DMS 273 treated with DMSO at 0.1 percent for 48 hours (cell line): ENCODE measurements at places on chromosomes 5 and 9.

- no peak for DNase-seq
These were observed 217.0 kb downstream of the PCSK5 start for GRCh38 chr9:76107482-76107881.

DNA sequence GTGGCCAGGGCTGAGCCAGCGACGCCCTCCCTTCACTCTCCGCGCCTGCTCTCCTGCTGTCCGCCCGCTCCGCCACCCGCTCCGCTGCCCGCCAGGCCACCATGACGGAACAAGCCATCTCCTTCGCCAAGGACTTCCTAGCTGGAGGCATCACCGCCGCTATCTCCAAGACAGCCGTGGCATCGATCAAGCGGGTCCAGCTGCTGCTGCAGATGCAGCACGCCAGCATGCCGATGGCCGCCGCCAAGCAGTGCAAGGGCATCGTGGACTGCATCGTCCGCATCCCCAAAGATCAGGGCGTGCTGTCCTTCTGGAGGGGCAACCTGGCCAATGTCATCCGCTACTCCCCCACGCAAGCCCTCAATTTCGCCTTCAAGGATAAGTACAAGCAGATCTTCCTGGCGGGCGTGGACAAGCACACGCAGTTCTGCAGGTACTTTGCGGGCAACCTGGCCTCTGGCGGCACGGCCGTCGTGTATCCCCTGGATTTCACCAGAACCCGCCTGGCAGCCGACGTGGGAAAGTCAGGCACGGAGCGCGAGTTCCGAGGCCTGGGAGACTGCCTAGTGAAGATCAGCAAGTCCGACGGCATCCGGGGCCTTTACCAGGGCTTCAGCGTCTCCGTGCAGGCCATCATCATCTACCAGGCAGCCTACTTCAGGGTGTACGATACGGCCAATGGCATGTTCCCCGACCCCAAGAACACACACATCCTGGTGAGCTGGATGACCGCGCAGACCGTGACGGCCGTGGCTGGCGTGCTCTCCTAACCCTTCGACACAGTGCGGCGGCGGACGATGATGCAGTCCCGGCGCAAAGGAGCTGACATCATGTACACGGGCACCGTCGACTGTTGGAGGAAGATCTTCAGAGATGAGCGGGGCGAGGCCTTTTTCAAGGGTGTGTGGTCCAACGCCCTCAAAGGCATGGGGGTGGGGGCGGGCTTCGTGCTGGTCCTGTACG, 1130.4 kb upstream of the ACO1 start:
- no peak for DNase-seq

DNA sequence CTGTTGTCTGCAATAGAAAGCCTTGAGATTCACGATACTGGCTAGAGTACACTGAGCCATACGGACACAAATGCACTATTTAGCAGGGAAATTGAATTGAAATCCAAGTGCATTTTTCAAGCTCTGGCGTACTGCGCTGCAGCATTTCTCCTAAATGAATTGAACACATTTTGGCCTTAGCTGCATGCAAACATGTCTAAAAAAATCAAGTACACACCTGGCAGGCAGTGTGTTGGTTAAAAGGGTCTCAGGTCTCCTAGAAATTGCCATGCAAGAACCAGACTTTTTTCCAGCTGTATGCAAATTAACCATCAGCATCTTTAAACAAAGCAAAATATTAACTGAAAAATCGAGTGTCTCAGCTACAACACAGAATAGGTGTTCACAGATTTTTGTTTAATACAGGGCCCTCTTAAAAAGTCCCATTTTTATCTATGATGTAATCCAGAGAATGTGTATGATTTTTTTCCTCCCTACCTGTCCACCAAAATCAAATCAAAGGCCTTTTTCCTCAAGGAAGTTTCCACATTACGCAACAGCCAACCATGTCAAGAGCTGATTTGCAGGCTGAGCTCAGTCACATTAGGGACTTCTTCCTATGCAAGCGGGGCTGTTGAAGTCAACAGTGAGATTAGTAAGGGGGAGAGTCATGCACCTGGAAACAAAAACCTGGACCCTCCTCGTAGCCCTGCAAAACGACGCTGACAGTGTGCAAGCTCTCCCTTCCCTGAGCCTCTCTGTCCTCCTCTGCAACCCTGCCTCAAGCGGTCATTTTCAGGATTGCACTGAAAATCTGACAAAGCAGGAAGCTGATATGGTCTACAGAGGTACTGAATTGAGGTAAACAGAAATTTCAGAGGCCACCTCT, 14.1 kb upstream of the SFXN1 start:
- DNase-seq, result no peak

- DNase-seq, result no peak
These were observed 130.6 kb upstream of the EPB41L4A start for GRCh38 chr5:112549605-112550166.

DNA sequence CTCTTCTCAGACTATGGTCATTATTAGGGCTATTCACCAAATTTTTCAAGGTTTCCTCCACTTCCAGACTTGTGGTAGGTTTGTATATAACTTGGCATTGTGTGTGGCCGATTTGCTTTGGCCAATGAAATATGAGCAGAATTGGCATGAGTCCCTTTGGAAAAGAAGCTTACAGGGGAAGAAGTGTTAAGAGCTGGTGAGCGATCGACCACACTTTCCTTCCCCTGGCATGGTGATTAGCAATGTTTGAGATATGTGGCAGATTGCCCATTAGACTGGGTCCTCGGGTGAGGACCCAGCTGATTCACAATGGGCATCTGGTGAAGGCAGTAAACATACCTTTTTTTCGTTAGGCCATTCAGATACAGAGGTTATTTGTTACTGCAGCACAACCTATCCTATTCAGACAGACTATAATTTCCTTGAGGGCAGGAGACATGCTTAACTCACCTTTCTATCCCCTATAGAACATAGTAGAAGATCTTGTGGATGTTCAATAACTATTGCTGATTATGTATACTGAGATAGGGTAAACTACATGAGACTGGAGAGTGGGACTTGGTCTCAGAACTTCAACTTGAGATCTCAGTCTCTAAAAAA, 62.8 kb upstream of the KLF9 start:
- DNase-seq, result no peak

GRCh38 chr9:137213160-137214060, 7.9 kb downstream of the NDOR1 start:
- DNase-seq, result no peak

- DNase-seq, result no peak
These were observed 769.3 kb downstream of the TLR4 start for GRCh38 chr9:118473521-118473920.

DNA sequence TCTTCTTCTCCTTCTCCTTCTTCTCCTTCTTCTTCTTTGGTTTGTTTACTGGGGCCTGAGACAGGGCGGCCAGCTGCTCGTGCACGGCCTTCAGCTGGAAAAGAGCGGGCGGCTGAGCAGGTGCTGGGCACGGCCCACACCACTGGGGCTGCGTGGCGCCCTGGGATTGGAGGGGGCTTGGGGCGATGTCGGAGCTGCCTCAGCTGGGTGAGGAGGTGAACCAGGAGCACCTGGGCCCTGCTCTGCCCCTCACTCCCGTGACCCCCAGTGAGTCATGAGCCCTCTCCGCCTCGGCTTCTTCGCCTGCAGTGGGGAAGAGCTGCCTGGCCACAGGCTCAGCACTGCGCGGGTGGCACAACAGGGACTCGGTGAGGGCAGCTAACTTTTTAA, 14.9 kb downstream of the BRD3OS start:
- no peak for DNase-seq

DNA sequence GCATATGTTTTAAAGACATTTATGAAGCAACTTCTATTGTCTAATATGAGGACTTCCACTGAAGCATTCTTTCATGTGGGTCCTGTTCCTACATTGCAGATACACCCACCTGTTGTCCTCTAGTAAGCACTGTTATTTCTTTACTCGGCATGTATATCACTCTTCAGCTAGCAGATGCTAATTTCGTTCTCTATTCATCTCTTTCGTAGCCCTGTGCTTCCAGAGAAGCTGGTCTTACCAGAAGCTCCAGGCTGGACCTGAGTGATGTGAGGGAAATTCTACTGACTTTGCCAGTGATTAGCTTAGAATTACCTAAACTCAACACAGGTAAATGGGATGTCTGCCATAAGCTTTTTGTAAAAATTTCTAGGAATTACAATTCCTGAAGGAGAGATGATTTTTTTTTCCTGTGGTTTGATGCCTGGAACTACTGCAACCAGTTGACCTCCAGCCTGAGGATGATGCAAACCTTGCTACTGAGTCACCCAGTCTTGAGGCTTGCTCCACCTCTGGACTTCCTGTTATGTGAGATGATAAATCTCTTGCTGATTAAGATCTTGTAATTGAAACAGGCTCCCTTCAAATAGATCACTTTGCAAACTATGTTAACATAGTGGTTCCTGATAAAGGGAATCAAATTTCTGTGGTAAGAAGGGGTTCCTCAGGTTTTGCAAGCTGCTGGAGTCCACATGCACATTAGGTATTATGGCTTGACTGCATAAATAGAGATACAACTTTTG, 52.2 kb upstream of the SPINK5 start:
- no peak for DNase-seq

- DNase-seq, result peak; percentile 90
These were observed 996 bp upstream of the GAS1 start for GRCh38 chr9:86948074-86948929.

DNA sequence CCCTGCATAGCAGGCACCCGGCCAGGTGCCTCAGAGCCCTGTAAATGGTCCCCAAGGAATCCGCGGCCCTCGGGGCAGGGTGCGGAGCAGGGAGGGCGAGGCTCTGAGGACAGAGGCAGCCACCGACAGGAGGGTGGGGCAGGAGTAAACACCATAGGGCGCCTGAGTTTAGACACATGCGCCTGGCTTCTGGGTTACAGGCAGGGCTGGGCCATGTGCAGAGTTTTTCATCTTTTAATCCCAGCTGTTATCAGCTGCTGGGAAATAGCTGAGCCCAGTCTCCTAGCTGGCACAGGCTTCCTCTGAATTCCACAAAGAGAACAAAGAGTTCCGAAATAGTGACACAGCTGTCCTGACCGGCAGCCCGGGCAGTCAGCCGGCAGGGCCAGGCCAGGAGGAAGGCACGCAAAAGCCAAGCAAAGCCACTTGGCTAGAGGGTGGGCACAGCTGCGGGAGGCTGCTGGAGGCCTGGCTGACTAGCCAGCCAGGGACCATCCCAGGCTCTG, 98.9 kb upstream of the PHYKPL start:
- DNase-seq, result no peak

- DNase-seq, result no peak
These were observed 329.9 kb upstream of the ITGA1 start for GRCh38 chr5:52457810-52458209.

DNA sequence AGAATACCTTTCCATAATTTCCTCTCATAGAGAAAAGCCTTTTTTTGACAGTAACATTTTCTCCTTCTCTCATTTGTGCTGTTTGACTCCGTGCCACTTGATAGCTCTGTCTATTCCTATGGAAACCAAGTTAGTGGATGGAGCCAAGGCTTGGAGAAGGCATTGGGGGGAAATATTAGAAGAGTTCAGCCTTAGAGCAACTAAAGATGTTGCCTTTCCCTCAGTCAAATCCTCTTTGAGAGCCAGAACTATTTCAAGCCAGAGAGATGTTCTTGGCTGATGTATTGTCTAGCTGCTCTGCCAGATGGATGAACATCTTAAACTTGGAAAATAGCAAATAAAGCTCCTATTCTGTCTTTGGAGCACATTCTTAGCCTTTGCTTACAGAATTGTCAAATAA, 112.4 kb downstream of the INVS start:
- DNase-seq, result no peak

- no peak for DNase-seq
These were observed 83.8 kb upstream of the FSTL4 start for GRCh38 chr5:133696006-133696584.

- DNase-seq, result no peak
These were observed 183.1 kb downstream of the NMUR2 start for GRCh38 chr5:152221721-152222629.

DNA sequence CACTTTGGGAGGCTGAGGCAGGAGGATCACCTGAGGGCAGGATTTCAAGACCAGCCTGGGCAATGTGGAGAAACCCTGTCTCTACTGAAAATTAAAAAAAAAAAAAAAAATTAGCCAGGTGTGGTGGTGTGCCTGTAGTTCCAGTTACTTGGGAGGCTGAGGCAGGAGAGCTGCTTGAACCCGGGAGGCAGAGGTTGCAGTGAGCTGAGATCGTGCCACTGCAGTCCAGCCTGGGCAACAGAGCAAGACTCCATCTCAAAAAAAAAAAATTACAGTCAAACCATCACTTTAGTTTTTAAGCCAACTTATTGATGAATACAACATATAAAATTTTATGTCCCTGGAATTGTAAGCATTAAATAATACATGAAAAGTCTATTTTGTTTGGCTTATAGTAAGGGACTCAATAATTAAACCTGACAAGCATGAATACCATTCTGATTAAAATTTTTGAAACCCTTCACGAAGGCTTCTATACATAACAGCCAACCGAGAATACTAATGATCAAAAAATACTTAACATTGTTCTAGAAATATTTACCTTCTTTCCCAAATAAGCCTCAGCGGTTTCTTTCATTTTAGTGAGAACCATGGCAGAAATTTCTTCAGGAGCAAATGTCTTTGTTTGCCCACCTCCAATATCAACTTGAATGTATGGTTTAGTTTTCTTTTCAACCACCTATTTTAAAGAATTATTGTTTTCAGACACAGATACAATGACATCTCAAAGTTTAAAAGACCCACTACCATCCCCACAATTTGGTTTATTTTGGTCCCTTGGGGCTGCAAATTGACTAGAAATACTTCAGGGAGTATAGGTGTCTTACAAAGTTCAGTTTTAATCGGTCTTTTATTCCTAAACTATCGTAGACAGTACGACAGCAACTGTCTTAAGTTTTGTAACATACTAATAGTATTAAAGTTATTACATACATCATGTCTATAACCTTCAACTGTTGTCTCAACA, 1.2 kb downstream of the HSPA5 start:
- no peak for DNase-seq

DNA sequence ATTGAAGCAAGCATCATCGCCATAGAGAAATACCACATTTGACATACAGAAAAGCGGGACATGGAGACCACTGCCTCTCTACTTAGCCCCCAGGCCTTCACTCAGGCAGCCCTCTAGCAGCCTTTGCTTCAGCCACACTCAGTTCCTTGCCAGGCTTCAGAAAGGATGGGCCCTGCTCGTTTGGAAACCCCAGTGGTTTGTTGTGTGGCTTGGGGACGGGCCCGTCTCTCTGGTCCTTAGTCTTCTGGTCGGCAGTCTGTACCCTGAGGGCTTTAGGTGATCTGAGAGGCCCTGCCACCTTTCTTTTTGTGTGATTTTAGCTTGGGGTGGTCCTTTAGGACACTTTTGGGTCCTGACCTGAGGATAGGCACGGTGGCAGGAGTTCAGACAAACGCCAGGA, 21.1 kb upstream of the ARSI start:
- DNase-seq, result no peak

GRCh38 chr5:14341571-14342230, 198.6 kb downstream of the TRIO start:
- no peak for DNase-seq

GRCh38 chr9:15295761-15296405, 11.1 kb downstream of the TTC39B start:
- DNase-seq, result peak; percentile 23
